ENCODE measurements at places on chromosomes 7 and 10. TPM values are rescaled to one million over a fixed set of nuclear protein-coding genes. Genes with fewer than 3 reads are reported as not detected.

ZNF212 gene
- total RNA-seq: 6.6 TPM

DNA sequence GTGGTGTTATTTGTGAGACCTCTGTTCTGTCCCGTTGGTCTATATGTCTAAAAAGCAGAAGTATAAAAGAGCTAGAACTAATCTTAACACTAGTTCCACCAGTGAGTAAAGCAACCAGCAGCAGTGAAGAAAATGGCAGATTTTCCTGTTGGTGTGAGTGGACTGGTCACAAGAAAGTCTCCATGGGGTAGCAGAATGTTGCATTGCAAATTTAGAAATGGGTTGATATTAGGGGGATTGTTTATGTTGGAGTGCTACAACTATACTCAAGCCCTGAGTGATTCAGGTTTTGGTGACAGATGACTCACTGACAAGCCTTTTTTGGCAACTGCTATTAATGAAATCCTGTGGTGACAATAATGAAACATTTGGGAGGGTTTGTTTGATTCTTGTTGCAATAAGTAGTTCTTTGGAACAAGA is 5.6 kb downstream of the AVL9 start:
- no peak for DNase-seq

DNA sequence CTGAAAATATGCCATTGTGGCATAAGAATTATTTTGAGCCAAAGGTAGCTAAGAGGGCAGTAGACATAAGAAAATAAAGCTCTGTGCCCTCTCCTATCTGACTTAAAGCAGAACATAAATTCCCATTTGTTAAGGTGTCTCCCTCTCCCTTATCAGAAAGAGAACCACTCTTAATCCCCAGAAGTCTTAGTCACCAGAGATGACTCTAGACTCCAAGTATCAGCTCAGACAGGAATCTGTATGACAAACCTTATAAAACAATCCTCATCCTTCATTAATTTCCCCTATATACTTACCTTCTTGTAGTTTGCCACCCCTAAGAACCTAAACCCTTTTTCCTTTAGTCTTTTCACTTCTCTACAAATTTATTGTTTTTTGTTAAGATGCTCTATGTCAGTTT is 21.8 kb upstream of the PIP4K2A start:
- DNase-seq: no peak

- no peak for DNase-seq
Measured at GRCh38 chr10:80090121-80090520, 11.7 kb downstream of the TMEM254 start.

TET1 gene
- 23.6 TPM for total RNA-seq

- DNase-seq: no peak
Measured at GRCh38 chr10:131173484-131174210, 137.9 kb downstream of the TCERG1L start.

GRCh38 chr7:112080441-112080840 is 125.8 kb downstream of the DOCK4 start:
- no peak for DNase-seq

DNA sequence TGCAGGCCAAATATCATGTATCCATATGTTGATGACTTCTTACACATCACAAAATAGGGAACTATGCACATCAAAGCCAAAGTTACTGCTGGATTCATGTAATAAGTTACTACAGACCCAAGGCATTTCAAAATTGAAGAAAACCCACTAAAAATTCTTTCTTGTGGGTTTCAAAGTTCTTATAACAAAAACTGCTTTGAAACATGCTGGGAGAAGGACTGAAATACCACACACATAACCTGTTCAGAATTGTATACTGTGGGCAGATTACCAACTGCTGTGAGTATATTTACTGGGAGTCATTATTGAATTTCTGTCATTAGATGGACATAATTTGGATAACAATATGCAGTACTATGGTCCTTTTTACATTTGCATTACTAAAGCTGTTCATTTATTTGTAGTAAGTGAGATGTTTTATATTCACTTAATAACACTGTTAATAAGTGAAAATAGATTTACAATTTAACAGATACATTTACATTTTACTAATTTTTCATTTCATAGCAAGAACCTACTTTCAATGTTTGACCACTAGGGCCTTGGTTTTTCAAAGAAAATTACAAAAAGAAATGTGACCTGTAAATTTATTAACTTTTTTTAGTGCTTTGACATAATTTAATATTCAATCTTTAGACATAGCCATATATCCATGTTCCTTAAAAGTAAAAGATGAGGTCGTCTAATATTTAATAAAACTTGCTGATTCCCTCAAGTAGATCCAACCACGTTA is 132.6 kb downstream of the MAGI2 start:
- DNase-seq: no peak

GRCh38 chr10:11298116-11298515 is 280.4 kb downstream of the CELF2 start:
- DNase-seq: no peak

UBE2H gene
- 80.6 TPM for total RNA-seq

HYAL4 gene
- not detected for total RNA-seq

DNA sequence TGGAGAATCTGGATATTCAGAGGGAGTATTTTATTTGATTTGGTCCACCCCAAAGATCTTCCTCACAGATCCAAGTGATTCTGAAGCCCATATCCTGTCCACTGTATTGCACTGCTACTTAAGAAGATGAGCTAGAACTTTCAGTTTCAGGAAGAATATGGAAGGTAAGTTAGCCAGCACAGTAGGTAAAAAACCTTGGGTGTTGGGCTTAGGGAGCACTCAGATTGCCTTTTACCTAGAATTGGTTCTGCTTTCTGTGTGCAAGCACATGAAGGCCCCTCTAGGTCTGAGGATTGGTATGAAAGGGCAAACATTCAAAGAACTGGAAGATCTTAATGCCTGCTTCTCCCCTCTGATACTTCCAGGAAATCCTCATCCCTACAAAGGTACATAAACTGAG is 146.7 kb upstream of the COL1A2 start:
- no peak for DNase-seq

VAX1 gene
- total RNA-seq: not detected

DNA sequence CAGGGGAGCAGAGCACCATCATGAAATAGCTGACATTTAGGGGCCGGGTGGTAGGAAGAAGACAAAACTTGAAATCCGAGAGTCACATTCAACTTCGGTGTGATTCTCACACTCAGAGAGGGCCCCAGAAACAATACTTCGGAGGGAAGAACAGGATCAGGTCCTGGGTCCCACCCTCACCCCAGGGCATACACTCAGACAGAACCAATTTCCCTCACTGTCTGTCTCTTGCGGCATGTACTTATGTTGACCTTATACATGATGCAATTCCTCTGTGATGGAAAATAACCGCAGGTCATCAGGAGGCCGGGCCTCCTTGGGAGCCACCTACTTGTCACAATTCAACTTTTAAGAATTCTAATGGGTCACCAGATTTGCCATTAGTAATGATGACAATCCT is 26.3 kb upstream of the HMX3 start:
- no peak for DNase-seq
